HT-29 (cell line): ENCODE measurements at places on chromosomes 6 and 20. TPM values are rescaled to one million over a fixed set of nuclear protein-coding genes. Genes with fewer than 3 reads are reported as not detected.

DNA sequence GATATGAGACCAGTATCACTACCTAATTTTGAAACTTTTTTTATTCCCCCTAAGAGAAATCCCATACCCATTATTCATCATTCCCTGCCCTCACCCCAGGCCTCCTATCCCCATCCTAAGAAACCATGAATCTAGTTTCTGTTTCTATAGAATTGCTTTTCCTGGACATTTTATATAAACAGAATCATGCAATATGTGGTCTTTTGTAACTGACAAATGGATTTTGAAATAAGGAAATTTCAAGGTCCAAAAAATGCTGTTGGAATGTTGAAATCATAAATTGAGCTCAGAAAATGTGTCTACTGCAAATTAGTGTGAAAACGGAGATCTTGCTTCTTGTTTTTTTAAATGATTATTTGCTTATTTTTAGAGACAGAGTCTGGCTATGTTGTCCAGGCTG is 25.1 kb downstream of the RNF217 start:
- DNase-seq, result no peak

TEAD3 gene
- total RNA-seq, result 25.7 and 27.4 TPM in 2 replicates

EMILIN3 gene
- not detected in 2 replicates for total RNA-seq

GRCh38 chr6:103367212-103367611 is 1492.5 kb downstream of the HACE1 start:
- no peak for DNase-seq

- DNase-seq, result no peak
These were observed 41.6 kb downstream of the IBTK start for GRCh38 chr6:82205930-82206392.

GRCh38 chr6:106421496-106421895 is 61.0 kb downstream of the CRYBG1 start:
- DNase-seq, result no peak

DNA sequence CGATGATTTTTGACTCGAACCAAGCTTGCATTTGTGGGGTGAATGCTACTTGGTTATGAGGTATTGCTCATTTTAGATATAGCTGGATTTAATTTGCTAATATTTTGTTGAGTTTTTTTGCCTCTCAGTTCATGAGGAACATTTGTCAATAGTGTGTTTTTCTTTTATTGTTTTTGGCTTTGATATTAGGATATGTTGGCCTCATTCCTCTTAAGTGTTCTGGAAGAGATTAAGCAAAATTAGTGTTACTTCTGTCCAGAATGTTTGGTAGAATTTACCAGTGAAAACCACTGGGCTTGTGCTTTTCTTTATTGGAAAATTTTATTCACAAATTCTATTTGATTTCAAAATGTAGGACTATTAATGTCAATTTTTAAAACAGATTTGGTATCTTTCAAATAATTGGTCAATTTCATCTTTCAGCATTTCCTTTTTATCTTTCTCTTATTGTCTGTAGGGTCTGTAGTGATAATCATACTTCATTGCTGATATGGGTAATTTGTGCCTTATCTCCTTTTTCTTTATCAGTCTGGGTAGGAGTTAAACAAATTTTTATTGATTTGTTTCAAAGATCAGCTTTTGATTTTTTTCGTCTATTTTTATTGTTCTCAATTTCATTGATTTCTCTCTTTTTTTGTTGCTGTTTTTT is 14.1 kb downstream of the AIG1 start:
- no peak for DNase-seq

DNA sequence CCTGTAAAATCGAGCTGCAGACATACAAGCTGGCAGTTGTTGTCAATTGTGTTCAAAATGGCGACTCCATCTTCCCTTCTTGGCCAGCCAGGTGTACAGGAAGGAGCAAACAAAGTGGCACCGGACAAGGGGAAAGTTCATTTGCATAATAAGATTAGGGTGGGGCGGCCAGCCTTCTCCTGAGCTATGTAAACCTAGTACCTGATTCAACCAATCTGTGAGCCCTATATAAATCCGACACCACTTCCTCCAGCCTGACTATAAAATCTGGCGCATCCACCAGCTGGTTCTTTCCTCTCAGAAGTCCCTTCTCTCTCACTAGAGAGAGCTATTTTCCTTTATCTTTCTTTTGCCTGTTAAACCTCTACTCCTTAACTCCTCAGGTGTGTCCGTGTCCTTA is 8.1 kb upstream of the HBS1L start:
- DNase-seq, result peak; percentile 61

DDR1 gene
- 131 and 158 TPM in 2 replicates for total RNA-seq
